ENCODE measurements at places on chromosomes 6 and 20.

- DNase-seq = no peak
These were observed 58.3 kb upstream of the MAP3K4 start for GRCh38 chr6:160933256-160933655.

GRCh38 chr6:49342410-49342809 is 120.6 kb downstream of the MMUT start:
- peak; percentile 54 for DNase-seq

DNA sequence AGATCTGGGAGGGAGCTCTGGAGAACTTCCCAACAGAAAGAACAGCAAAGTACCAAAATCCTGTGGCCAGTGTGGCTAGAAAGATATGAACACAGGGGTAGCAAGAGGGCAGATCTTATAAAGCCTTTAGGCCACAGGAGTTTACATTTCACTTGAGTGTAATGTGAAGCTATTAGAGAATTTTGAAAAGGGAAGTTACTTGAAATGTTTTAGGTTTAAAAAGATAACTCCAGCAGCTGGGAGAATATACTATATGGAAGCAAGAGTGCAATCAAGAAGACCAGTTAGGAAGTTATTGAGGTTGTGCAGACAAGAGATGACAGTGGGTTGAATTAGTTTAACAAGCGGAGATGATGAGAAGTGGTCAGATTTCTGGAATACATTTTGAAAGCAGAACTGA is 7.9 kb downstream of the SUPT3H start:
- DNase-seq = no peak

DNA sequence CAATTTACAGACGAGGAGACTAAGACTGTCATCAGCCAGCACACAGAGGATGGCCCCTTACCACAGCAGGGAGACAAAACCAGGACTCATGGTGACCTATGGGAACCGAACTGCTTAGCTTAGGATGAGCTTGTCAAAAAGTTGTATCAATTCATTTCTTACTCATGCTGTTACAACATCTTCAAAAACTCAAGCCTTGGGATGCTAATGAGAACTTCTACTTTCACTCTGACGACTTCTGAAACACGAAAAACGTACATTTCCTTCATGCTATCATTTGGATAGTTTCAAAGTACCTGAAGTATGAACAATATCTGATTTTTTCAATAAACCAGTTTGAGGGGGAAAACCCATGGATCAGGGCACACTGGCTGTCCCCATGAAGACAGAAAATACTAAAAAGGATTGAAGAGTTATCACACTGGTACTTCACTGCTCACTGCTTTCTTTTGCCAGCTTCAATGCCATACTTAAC is 31.9 kb downstream of the HIVEP2 start:
- DNase-seq = no peak

DNA sequence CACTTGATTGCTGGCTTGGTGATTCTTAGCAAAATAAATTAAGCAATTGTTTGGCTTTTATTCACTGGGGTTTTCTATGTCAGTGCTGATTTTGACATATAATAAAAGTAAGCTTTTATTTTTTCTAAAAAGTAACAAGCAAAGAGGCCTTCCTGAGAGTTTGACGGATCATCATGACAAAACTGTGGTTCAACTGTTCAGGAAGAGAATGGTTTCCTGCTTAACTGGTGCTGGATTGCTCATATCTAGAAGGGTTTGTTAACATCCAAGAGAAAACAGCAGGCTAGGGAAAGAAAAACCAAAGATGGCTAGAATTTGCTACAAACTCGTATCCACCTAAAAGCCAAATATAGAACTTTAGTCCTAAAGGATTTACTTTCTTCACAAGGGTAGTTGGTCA is 21.2 kb downstream of the SERPINB1 start:
- DNase-seq = no peak

DNA sequence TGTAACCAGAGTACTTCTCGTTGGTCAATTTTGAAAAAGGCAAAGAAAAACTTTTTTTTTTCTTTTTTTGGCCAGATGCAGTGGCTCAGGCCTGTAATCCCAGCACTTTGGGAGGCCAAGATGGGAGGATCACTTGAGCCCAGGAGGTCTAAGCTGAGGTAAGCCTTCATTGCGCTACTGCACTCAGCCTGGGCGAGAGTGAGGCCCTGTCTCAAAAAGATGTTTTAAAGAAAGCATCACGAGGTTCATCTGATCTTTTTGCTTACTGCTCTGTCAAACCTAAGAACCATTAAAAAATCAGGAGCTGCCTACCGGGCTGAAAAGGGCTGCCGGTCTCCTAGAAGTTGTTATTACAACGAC is 607 bp downstream of the LYRM2 start:
- no peak for DNase-seq

GRCh38 chr6:21596145-21596948 is 2.8 kb downstream of the SOX4 start:
- DNase-seq = peak; percentile 39

GRCh38 chr6:2959909-2960719 is 11.3 kb downstream of the SERPINB6 start:
- DNase-seq = no peak

GRCh38 chr6:163780994-163781393 is 366.5 kb downstream of the QKI start:
- DNase-seq = peak; percentile 49

- peak; percentile 0 for DNase-seq
These were observed 264.3 kb upstream of the RIMS1 start for GRCh38 chr6:71621918-71622519.

- DNase-seq = peak; percentile 53
These were observed 92.8 kb downstream of the CLIC5 start for GRCh38 chr6:45922728-45923351.

DNA sequence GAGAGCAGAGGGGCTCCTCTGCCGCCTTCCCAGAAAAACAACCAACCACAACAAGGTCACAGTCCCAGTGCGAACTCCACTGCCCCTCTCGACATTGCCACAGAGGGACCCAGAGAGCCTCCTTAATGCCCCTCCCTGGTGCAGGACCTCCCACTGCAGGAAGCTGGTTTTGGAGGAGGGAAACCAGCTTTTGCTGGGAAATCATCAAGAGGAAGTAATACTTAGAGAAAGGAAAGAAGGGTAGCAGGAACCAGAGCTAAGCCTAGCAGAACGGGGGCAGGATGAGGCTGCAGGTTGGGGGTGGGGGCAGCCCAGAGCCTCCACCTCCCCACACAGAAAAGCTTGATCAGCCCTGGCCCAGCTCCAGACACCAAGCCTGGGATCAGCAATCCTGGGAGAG is 37.7 kb upstream of the SIRPA start:
- no peak for DNase-seq

DNA sequence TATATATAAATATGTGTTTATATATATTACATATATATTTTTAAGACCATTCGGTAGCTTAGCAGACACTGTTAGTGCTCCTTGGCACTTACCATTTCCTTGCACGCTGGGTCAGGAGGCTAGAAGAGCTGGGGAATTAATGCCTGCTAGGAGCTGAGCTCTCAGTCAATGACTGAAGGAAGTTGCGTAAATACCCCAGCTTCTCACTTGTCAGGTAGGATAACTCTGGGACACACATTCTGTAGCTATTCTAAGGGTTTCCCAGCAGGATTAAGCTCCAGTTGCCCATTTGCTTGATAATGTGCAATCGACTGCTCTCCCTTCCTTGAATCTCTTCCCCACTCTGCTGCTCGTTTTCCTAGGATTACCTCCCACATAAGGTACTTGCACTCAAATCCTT is 15.7 kb upstream of the DNAAF9 start:
- DNase-seq = no peak

DNA sequence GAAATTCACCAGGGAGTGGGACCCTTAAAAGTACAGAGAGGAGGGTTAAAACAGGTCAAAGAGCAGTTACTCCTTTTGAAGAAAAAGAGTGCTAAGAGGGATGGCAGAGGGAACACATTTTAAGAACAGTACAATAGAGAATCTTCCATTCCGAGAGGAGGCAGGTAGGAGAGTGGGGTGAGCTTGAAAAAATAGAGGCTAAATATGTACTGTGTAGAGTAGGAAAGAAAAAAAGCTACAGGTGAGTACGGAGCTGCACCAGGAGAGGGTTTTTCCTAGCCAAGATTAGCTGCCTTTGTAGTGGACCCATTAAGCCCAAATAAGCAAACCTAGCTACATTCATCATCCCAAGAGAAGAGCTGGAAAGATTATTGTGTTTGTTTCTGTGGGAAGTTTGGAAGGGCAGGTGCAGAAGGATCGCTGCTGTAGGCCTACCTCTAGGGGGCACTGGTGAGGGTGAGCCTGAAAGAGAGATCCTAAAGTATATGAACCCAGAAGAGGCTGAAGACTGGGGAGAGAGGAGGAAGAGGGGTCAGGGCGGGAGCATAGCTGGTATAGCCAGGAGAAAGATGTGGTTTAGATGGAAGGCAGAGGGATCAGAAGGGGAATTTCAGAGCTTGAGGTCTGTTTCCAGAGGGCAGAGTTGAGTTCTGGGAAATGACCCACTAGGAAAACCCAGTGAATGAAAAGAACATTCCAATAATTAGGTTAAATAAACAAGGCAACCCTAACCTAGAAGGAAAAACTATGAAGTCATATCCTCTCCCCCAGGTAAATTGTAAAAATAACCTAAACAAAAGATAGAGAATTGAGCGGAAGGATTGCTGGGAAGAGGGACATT is 50.2 kb upstream of the HINT3 start:
- DNase-seq = no peak

DNA sequence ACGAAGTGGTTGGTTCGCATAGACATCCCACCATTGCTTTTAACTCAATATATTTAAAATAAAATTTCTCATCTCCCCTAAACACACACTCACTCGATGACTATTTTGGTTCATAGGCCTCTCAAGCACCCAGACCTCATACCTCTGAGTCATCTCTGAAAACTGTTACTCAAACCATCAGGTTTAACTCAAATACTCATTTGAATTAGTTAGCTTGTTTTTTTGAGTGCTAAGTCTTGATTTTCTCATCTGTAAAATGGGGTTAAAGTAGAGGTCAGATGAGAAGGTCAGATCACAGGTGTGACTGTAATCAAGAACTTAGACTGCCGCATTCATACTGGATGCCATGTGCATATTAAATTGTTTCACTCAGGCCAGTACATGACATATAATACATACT is 243.9 kb upstream of the TENT5A start:
- no peak for DNase-seq

DNA sequence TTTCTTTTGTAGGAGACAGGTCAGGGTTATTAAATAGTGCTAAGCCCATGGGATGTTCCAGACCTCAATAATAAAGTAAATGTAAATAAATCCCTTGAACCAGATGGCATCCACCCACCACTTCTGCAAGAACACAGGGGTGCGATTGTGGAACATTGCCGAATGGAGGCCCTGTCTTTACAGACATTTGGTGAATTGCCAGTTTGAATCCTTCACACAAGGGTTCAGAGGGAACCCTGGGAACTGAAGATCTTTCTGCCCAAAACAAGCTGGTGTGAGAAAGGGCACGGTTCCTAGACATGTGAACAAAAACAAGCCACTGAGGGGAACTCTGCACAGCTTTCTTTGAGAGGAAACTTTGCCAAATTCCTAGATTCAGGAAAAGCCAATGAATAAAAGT is 30.2 kb upstream of the RNF8 start:
- no peak for DNase-seq

DNA sequence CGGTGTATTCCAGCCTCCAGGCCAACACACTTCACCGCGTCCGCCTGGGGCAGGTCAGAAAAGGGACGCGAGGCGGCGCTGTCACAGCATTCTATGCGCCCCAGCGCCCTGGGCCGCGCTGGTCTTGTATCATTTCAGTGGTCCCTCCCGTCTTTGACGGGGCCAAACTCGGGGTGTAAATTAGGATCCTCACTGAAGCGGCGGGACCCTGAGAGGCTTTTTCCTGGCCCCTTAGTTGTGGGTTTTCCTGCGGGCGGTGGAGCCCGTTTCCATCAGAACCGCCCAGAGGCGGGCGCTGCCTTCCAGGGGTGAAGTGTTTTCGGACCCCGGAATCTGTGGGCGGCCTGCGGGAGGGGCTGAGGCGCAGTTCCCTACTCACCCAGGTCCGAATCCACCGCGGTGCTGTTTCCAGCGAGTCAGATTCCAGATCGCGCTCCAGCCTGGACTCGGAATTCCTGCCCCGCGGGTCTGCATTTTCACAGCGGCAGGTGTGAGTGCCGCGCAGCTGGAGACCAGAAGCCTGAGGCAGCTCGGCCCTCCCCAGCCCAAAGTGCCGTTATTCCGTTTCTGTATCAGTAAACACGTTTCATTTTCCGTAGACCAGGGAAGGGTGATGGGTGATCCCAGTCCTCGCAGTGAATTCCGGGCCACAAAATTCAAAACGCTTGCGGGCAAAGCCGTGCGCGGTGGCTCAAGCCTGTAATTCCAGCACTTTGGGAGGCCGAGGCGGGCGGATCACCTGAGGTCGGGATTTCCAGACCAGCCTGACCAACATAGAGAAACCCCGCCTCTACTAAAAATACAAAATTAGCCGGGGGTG is 3.9 kb upstream of the MICB start:
- peak; percentile 66 for DNase-seq

DNA sequence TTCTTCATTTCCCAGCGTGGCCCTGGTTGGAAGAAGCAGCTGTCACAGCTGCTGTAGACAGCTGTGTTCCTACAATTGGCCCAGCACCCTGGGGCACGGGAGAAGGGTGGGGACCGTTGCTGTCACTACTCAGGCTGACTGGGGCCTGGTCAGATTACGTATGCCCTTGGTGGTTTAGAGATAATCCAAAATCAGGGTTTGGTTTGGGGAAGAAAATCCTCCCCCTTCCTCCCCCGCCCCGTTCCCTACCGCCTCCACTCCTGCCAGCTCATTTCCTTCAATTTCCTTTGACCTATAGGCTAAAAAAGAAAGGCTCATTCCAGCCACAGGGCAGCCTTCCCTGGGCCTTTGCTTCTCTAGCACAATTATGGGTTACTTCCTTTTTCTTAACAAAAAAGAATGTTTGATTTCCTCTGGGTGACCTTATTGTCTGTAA is 292.7 kb downstream of the ESR1 start:
- no peak for DNase-seq

- no peak for DNase-seq
These were observed 67.9 kb upstream of the THBS2 start for GRCh38 chr6:169321546-169321945.

DNA sequence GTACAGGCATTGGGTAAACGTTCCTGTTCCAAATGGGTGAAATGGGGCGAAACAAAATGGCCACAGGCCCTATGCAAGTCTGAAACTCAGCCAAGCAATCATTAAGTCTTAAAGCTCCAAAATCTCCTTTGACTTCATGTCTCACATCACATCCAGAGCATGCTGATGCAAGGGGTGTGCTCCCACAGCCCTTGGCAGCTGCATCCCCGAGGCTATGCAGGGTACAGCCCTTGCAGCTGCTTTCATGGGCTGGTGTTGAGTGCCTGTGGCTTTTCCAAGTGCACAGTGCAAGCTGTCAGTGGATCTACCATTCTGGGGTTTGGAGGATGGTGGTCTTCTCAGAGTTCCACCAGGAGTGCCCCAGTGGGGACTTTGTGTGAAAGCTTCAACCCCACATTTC is 270.0 kb upstream of the CDYL start:
- DNase-seq = no peak

- no peak for DNase-seq
These were observed 82.4 kb downstream of the CDH26 start for GRCh38 chr20:60040471-60041162.

- peak; percentile 85 for DNase-seq
These were observed 114.7 kb downstream of the PSMB1 start for GRCh38 chr6:170438402-170438753.

- no peak for DNase-seq
These were observed 20.9 kb upstream of the MCM3 start for GRCh38 chr6:52305411-52305810.

- DNase-seq = no peak
These were observed 59.2 kb upstream of the PIM1 start for GRCh38 chr6:37110500-37111461.
